ENCODE measurements at places on chromosomes 11 and 22.

GRCh38 chr11:59216641-59217564 lies 4.2 kb upstream of the MPEG1 start:
- no peak for DNase-seq

DNA sequence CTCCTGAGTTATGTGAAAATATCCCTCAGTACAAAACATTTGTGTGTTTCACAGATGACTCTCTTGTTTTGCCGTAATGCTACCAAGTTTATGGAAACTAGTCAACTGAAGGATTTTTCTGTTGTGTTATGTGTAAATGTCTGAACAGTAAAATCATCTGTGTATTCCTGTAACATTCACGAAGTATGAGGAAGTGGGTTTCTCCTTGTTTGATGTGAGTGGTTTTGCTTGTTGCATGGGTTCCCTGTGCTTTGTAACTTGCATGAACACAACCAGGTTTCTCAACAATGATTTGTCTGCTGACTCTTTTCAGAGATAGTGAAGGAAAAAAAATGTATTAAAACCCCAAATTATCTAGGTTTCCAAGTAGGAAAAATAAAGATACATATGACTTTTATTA lies 138.1 kb downstream of the PGR start:
- no peak for DNase-seq

DNA sequence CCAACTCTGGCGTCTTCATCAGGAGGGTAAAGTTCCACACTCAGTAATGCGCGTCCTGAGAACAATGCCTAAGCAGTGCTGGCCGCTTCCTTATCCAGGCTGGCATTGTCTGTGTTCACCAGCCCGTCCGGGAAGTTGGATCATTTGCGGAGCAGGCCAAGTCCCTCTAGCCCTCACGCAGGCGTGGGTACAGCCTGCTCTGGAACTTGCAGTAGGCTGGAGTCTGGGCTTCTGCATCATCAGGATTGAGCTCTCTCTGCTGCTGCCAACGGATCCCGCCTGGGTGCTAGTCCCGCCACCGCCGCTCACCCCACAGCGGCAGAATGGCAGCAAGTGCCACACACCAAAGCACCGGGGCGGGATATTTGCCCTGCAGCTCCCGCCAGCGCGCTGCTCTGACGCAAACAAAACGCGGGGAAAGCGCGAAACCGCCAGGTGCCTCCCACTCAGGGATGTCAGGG lies 29.0 kb downstream of the GLYATL1 start:
- no peak for DNase-seq

DNA sequence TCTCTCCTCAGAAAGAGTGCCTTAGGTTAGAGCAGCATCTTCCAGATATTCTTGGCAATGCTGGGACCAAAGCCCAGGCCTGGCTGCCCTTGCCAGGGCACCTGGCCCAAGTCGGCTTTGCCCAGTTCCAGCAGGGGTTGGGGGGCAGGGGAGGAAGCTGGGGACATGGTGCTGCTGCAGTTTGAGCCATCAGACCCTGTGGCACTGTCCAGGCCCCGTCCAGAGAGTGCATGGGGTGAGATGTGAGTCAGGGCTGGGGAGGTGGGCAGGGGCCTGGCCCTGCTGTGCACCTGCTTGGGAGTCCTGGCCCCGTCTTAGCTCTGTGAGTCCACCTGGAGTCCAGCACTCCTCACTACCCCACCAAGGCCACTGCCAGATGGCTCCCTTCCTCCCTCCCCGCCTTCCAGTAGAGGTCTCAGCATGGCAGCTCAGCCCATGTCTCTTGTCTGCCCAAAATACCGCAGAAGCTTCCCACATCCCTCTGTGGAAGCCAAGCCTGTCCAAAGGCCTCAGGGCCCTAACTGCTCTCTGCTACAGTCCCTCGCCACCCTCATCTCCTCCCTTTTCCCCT lies 16.6 kb downstream of the DERL3 start:
- DNase-seq: no peak

- DNase-seq: no peak
Measured at GRCh38 chr11:134639586-134640330, 227.7 kb upstream of the B3GAT1 start.

Measured in ascending aorta (tissue), 2 donors.